ENCODE measurements at places on chromosomes 5 and 9.

- no peak for DNase-seq
Measured at GRCh38 chr9:4811824-4812223, 19.1 kb downstream of the RCL1 start.

DNA sequence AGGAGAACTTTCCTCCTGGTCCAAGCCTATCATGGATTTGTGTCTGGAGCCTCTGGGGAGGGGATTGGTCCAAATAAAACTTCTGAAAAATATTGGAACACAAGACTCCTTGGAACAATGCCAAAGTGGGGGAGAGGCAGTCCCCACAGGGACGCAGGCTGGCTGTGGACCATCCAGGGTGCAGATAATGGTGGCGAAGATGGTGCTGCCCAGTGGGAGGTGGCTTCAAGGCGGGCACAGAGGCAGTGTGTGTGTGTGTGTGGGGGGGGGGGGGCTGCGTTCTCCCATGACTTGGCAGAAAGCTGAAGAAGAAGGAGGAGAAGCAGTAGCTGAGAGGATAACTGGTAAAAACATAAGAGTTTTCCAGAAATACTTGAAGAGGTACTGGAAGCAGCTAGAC, 186.4 kb downstream of the MELK start:
- no peak for DNase-seq

DNA sequence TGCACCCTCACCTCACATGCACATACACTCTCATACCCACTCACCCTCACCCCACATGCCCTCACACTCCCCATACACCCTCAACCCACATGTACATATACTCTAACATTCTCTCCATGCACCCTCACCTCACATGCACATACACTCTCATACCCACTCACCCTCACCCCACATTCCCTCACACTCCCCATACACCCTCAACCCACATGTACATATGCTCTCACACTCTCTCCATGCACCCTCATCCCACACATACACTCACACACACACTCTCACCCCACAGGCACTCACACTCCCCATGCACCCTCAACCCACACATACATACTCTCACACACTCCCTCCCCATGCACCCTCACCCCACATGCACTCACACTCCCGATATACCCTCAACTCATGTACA, 550.2 kb upstream of the DAP start:
- no peak for DNase-seq

DNA sequence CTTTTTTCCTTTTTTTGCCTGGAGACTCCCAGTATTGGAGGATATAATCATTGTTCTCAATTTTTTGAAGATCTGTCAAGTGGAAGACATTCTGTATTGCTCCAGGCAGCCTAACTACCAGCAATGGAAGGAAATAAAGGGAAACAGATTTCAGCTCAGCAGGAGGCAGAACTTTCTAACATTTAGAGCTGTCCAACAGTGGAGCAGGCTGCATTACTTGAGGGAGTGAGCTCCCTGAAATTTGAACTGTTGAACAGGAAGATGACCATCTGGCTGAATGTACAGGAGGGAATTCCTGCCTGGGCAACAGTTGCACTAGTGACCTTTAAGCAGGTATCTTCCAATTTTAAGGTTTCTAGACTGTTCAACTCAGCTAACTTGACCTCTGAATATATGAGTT, 1.1 kb upstream of the GAPVD1 start:
- DNase-seq, result no peak

- no peak for DNase-seq
Measured at GRCh38 chr5:66013397-66013796, 87.0 kb downstream of the ERBIN start.

- DNase-seq, result no peak
Measured at GRCh38 chr5:81779916-81780266, 29.0 kb upstream of the SSBP2 start.

DNA sequence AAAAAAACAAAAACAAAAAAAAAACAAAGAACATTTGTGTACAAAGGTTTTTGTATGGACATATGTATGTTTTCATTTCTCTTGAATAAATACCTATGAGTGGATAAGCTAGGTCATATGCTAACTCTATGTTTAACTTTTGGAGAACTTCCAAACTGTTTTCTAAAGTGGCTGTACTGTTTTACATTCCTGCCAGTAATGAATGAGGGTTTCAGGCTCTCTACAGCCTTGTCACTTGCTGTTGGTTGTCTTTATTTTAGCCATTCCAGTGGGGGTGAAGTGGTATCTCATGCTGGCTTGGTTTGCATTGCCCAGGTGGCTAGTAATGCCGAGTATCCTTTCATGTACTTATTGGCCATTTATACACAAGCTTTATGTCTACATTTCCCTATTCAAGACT, 9.1 kb upstream of the TRIO start:
- DNase-seq, result no peak

All from activated effector memory CD4-positive, alpha-beta T cell treated with anti-CD3 and anti-CD28 coated beads, Interleukin-2, amount 50 U/mL, for 16 hours (primary cell).